ENCODE measurements at places on chromosomes 6 and 20. TPM values are rescaled to one million over a fixed set of nuclear protein-coding genes. Genes with fewer than 3 reads are reported as not detected.

DNA sequence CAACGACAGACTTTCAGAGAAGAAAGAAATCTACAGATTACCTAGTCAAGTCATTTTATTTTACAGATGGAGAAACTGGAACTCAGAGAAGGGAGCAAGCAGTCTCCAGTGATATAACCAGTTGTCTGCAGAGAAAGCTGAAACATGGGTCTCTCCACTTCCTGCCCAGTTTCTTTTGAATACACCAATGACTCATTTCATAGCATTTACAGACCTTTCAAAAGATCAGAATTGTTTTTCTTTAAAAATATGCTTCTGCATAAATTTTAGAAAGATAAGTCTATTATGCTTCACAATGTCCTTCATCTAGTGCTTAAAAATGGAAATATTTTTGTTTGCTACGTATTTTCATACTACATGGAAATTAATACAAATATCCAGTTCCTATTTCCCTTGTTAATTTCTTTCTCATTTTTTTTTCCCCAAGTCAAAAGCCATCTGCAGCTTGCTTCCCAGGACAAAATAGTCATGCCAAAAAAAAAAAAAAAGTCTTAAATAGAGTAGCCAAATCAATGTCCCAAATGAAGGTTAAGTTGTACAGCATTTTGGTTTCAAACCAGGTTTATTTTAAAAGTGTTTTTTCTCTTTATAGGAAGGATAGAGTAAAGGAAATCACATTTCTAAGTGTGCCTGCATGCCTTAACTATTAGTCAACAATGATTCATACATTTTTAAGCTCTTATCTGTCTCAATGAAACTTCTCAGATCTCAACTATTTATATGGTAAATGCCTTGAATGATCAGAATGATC is 36.9 kb downstream of the ARHGAP18 start:
- peak; percentile 31 for DNase-seq

GRCh38 chr6:33746036-33746600 is 587 bp downstream of the IP6K3 start:
- no peak for DNase-seq

DNA sequence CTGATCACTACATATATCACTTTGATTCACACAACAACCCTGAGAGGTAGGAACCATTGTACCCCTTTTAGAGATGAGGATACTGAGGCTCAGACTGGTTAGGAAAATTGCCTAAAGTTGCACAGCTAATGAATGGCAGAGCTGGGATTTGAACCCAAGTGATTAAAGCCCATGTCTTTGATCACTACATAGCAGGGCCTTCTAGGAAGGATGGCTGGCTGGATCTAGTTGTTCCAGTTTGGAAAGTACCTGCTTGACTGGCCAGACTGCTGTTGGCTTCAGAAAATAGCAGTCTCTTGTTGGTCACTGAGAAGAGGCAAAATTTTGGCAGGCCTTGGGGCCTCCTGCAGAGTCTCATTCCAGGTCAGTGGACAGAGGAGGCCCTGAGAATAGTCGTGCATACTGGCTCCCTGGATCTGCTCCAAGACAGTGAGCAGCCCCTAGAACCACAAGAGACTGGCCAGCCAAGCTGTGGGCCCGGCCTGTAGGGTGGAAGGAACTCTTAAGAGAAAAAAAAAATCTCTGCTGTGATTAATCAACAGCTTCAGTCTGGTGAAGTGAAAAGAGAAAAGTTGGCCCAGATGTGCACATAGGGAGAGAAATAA is 17.5 kb downstream of the PPARD start:
- DNase-seq = no peak

GRCh38 chr20:19090332-19090731 is 122.1 kb upstream of the SLC24A3 start:
- DNase-seq = peak; percentile 35

CST4 gene
- not detected for total RNA-seq

EEF1A2 gene
- 32.6 TPM for total RNA-seq
